Cerebellar nuclear complex (tissue), 1 donor: ENCODE measurements at places on chromosomes 13 and 19.

GRCh38 chr19:3831601-3832000, 37.2 kb downstream of the ZFR2 start:
- DNase-seq = no peak

DNA sequence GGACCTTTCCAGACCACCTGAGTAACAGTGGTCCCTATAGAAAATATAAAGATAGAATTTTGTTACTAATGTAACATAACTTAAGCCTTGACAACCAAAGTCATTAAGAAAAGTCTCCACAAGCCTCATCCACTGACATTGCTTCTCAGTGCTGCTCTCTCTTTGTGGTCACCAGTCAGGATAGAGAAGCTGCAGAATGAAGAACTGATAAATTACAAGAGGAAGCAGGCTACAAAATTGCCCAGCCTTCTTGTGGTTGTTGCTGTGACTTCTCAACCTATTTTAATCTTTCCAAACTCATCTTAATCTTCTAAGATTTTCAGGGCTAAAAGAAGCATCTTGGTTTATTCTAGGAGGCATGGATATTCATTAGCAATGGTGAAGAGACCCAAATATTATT, 343.8 kb downstream of the MZT1 start:
- no peak for DNase-seq

DNA sequence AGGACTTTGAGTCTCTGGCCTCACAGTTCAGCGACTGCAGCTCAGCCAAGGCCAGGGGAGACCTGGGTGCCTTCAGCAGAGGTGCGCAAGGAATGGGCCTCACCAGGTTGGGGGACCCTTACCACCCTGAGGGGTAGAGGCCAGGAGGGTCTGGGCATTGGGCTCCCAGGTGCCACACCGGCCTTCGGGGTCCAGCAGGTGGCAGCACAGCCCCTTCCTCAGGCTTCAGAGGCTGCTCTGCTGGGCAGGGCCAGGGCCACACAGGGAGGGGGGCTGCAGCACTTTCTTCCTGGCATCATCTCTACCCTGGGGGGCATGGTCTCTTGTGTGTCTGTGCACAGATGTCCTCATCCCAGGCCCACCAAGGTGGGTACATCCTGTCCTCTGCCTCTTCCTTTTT, 12.9 kb downstream of the PIN1 start:
- no peak for DNase-seq

DNA sequence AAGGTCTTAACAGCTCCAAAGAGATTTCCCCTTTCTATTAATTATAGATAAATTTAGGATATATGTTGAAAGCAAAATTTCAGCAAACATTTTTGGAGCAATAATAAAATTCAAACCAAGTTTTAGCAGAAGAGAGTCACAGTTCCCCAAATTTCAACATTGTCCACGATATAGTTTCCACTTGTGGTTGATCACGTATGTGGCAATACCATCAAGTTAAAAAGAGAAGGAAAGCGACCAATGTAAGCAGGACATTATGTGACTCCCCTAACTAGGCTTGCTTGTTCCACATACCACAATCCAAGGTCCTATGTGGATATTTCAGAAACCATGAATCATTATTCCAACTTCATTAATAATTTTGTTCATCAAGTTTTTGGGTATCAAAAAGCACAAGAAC, 52.8 kb downstream of the ELF1 start:
- DNase-seq = no peak

- peak; percentile 83 for DNase-seq
Measured at GRCh38 chr13:100547791-100548201, 40.8 kb downstream of the GGACT start.

- no peak for DNase-seq
Measured at GRCh38 chr19:45245826-45246225, 619 bp upstream of the EXOC3L2 start.

DNA sequence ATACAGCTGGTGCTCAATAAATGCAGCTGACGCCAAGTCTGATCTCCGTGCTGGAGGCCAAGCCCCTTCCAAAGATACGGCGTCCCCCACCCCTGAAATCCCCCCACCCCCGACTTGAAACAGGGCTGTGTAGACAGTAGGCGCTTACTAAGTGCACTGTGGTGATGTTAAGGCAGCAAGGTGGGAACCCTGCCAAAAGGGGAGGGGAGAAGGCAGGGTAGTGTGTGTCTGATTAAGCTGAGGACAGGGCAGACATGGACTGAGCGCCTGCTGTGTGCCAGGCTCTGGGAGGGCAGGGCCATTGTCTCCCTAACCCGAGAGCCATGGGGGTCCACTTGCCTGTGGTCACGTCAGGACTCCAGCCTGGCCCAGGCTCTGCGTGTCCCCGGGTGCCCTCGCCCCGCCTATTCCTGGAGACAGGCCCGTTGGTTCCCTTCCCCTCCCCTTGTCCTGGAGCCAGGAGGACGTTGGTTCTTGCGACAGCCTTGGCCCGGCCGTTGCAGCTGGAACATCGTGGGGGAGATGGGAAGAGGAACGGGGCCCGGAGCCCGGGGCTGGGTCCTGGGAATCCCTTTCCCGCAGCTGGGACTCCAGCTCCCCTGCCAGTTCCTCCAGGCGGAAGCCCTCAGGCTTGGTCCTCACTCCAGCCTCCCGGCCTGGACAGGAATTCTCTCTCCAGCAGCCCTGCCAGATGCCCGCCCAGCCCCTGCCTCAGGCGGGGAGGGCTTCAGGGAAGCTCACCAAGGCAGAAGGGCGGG, 1.7 kb upstream of the ELANE start:
- DNase-seq = no peak

GRCh38 chr19:3415695-3416094, 49.3 kb downstream of the NFIC start:
- DNase-seq = no peak

- no peak for DNase-seq
Measured at GRCh38 chr13:32905864-32906180, 110.4 kb upstream of the KL start.

DNA sequence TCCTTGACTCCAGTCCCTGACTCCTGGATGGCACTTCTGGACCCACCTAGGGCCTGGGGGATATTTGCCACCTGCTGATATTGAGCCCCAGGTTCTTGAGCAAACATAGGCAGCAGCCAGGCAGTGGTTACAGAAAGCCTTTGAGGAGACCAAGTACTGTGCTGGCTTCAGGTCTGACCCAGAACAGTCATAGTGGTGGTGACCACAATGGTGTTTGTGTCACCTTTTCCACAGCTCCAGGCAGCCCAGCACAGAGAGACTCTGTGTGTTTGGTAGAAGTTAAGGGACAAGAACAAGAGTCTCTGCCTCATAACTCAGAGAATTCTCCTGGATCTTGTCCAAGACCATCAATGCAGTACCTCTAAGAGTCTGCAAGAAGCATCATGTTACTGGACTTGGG, 14.6 kb upstream of the CLC start:
- no peak for DNase-seq

DNA sequence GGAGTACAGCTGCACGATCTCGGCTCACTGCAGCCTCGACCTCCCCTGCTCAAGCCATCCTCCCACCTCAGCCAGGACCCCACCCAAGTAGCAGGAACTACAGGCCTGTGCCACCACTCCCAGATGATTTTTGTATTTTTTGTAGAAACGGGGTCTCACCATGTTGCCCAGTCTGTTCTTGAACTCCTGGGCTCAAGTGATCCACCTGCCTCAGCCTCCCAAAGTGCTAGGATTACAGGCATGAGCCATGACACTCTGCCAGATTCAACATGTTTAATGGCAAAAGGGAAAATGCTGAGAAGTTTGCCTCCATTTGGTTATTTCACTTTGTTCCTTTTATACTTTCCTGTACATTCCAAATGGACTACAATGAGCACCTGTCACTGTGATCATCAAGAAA, 65.8 kb downstream of the ZIC5 start:
- DNase-seq = no peak

GRCh38 chr13:44874886-44875630, 114.2 kb downstream of the NUFIP1 start:
- no peak for DNase-seq

GRCh38 chr13:30572859-30573275, 44.9 kb upstream of the USPL1 start:
- DNase-seq = no peak

DNA sequence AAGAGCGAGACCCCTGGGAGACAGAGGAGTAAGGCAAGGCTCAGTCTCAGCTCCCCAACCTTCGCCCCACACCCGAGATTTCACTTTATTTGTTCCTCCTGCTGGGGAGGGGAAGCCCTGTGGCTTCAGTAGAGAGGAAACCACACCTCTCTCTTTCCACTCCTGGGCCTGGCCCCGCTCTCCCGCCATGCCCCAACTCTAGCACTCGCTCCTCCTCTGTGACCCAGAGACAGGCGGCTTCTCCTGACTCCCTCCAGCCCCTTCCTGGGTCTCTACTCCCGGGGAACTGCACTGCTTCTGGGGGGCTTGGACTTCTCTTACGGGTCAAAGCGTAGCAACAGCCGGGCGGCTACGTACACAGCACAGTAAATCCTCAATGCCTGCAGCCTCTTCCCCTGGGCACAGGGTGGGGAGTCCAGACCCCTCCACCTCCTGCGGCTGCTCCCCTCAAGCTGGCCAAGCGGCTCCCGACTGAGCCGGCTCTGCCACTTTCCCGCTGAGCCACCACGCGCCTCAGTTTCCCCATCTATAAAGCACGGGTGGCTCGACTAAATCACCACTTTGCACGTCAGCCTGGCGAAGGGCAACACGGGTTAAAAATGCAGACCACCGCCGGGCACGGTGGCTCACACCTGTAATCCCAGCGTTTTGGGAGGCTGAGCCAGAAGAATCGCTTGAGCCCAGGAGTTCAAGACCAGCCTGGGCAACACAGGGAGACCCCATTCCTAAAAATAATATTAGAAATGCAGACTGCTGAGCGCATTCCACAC, 1.4 kb downstream of the RNF126 start:
- DNase-seq = no peak

- no peak for DNase-seq
Measured at GRCh38 chr19:45762870-45763631, 6.0 kb downstream of the SIX5 start.

DNA sequence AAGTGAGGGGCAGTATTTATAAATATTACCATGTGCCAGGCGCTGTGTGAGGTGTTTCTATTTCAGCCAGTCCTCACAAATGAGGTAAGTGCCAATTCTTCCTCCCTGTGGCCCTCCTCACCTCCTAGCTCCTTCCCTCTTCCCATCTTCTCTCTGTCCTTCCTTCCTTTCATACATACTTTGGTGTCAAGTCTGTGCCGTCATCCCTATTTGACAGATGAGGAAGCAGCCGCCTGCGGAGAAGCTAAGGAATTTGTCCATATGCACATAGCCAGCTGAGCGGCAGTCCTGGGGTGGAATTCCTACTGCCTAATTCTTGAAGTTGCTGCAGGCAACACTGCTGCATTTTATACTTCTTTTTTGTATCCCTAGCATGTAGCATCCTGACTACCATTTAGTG, 150.8 kb downstream of the B3GLCT start:
- no peak for DNase-seq

GRCh38 chr19:6233827-6234511, 45.8 kb downstream of the MLLT1 start:
- DNase-seq = no peak

DNA sequence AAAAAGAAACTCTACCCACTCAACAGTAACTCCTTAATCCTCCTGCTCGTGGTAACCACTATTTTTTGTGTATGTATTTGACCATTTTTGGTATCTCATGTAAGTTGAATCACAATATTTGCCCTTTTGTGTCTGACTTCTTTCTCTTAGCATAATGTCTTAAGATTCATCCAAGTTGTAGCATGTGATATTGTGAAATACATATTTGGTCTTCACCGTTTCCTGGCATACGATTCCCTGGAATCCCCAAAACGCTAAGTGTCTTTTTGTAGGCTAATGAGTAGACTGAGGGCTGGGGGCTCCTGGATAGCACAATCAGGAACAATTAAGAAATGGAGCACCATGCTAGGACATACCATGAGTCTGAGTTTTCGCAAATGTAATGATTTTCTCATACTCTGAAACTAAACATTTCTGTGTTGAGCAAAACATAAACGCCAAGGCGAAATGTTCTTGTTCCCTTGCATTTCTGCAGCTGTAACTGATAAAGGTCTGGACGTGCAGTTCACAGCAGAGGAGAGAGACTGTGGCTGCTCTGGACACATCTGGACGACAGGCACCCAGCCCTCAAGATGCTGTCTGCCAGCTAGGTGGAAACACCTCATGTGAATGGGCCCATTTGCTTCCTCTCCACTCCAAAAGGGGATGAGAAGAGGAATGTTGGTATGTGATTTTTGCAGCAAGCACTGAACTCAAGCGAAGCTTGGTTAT, 38.4 kb downstream of the BRD4 start:
- DNase-seq = no peak

DNA sequence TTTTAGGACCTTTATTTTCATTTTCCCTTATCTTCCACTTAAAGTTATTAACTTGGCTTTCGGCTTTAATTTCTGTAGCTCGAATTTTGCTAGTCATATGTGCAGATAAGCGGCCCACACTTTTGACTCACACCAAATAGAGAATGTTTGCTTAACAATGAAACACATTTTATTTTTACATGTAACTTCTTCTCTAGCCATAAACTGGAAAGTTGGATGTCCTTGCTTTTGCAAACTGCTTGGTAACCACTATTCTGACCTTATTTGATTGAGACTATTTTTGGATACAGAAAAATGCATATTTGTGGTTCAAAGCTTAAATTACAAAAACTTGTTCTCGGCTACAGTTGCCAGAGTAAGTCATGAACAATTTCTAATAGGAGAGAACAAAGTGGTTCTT, 600.0 kb downstream of the KCTD12 start:
- no peak for DNase-seq

- DNase-seq = no peak
Measured at GRCh38 chr13:40657307-40657706, 9.1 kb downstream of the FOXO1 start.

- no peak for DNase-seq
Measured at GRCh38 chr13:30726192-30726591, 9.2 kb upstream of the ALOX5AP start.

DNA sequence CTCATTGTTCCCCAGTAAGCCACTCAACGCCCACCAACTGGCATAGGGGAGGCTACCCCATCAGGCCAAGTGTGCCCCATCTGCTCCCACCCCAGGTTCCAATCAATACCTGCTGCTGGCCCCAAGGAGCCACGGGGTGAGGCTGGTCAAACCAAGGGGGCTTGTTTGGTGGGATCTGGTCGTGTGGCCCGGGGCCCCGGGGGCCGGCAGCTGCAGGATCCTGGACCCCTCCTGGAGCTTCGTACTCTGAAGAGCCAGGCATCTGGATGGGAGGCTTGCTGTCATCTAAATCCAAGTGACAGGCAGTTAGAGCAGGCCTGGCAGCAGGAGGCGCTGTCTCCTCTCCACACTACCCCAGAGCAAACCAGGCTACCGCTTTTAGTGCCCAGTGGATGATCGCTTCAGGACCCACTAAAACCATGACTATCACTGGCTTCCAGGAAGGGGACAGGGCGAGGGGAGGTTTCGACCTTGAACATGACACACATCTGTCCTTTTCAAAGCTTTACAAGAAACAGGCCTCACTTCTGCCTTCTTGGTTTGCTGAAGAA, 14.2 kb downstream of the CHERP start:
- no peak for DNase-seq

GRCh38 chr13:60347690-60348089, 49.3 kb upstream of the TDRD3 start:
- DNase-seq = no peak

GRCh38 chr13:105599477-105600037, 935.9 kb downstream of the EFNB2 start:
- no peak for DNase-seq

GRCh38 chr13:114319441-114319913, 5.2 kb downstream of the CHAMP1 start:
- DNase-seq = no peak

GRCh38 chr19:43429395-43429794, 14.7 kb downstream of the TEX101 start:
- no peak for DNase-seq
